Thoracic aorta (tissue), 2 donors: ENCODE measurements at places on chromosomes 7 and 10. TPM values are rescaled to one million over a fixed set of nuclear protein-coding genes. Genes with fewer than 3 reads are reported as not detected.

GRCh38 chr7:54615537-54615936, 73.4 kb downstream of the VSTM2A start:
- no peak for DNase-seq

DNA sequence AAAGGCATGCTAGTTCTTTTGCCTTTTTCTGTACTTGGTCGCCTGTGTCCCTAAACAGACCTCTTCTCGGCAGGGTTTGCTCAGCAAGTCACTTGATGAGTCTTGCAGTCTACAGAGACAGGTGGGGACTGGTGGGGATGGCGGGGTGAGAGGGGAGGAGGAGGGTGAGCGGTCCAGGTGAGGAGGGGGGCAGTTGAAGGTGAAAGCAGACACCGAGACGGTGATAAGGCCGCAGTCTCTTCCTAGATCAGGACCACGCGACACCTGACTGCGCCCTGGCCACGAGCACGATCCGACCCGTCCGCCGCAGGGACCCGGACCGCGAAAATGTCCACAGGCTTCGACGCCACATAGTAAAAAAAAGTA, 566 bp downstream of the ASNS start:
- DNase-seq, result no peak

GRCh38 chr10:90204131-90204955, 503.0 kb downstream of the KIF20B start:
- DNase-seq, result no peak

- DNase-seq, result no peak
These were observed 246.5 kb downstream of the COBL start for GRCh38 chr7:51070151-51070550.

DNA sequence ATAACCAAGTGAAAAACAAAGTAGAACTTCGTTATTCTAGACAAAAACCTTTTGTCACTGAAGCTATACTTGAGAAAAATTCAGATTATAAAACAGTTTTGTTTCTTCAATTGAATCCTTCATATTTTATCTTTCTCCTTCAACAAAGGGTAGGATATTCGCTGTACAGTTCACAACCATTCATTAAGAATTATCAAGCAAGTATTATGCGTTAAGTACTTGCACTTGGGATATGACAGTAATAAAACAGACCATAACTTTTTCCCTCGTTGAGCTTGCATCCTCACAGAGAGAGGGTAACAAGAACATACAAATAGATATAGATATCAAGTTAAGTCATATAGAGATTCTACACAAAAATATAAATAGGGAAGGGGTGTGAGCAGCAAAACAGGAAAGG, 61.2 kb upstream of the MEOX2 start:
- DNase-seq, result no peak

BLNK gene
- total RNA-seq, result 6.9 TPM

DNA sequence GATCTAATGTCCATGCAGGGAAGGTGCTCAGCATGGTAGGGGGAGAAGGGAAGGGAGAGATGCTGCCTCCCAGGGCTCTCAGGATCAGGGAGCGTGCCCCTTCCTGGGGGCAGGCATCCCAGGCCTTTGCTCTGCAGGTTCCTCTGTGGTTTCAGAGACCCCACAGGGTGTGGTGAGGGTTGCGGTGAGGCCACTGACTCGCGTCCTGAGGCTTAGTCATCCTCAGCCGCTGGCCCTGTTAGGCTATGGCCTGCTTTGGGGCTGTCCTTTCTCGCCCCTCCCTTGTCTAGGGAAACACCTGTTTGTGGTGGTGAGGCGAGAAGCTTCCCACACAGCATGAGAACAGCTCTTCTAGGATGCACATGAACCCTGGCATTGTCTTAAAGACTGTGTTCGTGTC, 558.3 kb upstream of the FOXK1 start:
- DNase-seq, result no peak

GRCh38 chr7:32588657-32589056, 93.4 kb downstream of the AVL9 start:
- no peak for DNase-seq

NXPH1 gene
- not detected for total RNA-seq

GARIN1A gene
- 0.81 TPM for total RNA-seq

DNA sequence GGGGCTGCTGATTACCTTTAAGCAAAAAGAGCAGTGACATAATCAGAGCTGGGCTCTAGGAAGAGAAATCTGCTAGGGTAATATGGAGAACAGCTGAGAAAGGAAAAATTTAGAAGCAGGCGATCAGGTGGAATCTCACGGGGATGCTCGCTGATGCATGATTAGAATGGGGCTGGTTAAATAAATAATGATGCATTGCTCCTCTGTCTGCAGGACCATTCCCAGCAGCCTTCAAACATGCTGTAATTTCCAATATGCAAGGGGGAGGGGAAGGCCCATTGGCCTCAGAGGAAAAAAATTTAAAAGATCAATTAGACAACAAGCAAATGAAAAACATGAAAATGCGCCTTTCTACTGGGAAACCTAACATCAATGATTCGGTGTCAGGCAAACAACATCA, 65.6 kb upstream of the C10orf90 start:
- no peak for DNase-seq

DNA sequence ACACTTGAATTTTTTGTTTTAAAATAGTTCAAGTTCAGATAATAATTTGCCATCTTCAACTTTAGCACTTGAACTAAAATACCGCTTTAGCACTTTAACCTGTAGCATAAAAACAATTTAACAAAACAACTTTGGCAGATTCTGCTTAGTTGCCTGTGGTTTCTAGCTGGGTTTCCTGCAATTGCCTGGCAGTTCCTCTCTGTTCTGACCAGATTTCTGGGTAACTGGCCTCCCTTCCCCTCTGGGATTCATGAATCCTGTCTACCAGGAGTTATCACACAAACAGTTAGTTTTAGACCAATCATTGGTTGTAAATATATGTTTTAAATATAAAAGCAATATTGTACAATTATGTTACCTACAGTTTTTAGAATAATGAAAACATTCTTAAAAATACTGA, 89.8 kb upstream of the HDAC9 start:
- no peak for DNase-seq

DNA sequence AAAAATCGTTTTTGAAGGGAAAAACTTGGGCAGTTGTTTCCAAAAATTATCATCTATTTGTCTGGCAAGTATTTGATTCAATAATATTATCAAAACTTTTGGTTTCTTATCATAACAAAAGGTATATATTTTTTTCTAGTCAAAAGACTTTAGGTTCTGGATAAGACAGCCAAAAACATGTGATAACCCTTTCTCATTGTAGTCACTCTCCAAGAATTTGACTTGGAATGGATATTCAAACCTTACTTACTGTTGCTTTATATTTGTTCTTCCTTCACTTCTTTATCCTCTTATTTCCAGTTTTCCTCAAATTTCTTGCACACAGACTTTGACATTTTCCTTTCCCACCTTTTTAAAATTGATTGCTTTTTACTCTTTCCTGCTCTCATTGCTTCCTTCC, 140.9 kb upstream of the FAM3C start:
- DNase-seq, result no peak

- DNase-seq, result no peak
These were observed 858 bp downstream of the COPS6 start for GRCh38 chr7:100089458-100090196.

DNA sequence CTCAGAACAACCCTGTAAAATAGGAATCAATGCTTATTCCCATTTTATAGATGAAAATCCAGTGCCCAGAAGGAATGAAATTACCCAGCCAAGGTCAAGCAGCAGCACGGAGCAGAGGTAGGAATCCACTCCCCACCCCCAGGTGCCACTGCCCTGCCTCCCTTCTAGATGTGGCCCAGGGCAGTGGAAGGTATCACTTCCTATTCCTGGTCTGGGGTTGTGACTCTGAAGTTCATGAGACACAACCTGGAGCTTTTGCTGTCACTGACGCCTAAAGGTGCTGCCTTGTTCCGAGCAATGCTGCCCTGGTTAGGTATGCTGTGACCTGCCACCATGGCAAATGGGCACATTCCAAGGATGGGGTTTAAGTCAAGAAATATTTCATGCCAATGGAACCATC, 53.6 kb downstream of the PIK3AP1 start:
- DNase-seq, result no peak

APBB1IP gene
- 9.2 TPM for total RNA-seq

ZNF775 gene
- 11.5 TPM for total RNA-seq

DNA sequence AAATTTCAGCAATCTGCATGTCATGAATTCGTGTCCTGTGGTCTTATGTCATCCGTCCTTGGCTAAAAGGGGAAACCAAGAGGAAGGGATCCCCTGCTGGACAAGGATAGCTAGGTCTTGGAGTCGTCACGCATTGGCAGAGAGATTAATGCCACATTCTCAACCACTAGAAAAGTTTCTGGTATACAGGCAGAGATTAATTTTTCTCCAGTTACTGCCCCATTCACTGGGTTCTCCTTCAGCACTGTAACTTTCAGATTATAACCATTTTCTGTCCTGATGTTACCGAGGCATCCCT, 1060.6 kb upstream of the AUTS2 start:
- DNase-seq, result no peak

DNA sequence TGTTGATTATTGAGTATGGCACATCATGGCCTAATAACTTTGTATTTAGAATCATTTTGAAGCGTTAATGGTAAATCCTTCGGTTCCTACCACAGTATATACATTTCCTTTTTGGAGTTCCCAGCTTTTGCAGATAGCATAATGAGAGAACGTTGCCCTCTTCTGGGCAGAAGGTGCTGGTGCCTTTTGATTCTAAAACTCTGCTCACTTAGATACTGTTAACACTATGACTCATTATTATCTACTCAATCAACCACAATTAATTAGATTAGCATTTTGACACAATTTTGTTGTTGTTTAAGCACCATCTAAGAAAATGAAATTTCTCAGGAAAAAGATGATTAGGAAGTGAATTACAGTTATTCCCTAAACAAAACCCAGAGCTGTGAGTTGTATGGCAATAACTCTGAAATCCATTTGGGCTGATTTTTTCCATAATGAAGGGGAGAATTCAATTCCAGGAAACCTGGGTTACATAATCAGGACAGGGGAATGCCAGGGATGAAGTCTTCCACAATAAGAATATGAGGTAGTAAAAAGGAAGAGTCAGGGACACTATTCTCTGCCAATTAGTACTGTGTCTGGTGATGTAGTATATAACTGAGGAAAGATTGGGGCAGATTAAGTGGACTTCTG, 11.5 kb upstream of the DLD start:
- no peak for DNase-seq

LEP gene
- not detected for total RNA-seq

HOXA1 gene
- 3.1 TPM for total RNA-seq

GRCh38 chr7:127391591-127392181, 822 bp downstream of the ZNF800 start:
- DNase-seq, result no peak

DNA sequence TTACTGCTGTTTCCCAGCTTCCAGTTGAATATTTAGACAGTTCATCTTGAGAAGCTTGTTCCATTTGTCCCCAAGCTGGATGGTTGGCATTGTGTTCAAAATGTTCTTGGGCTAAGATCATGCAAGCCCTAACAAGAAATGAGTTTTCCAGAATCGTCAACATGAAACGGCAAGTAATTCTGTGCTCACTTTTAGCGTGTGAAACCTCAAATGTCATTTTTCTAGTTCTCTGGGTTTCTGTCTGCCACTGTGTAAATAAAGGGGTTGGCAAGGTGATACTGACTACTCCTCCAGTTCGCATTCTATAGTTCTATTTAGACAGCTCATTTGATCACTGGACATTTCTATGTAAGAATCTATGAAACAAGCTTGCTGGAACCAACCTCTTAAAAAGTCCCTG, 194.0 kb downstream of the AHR start:
- DNase-seq, result no peak

DNA sequence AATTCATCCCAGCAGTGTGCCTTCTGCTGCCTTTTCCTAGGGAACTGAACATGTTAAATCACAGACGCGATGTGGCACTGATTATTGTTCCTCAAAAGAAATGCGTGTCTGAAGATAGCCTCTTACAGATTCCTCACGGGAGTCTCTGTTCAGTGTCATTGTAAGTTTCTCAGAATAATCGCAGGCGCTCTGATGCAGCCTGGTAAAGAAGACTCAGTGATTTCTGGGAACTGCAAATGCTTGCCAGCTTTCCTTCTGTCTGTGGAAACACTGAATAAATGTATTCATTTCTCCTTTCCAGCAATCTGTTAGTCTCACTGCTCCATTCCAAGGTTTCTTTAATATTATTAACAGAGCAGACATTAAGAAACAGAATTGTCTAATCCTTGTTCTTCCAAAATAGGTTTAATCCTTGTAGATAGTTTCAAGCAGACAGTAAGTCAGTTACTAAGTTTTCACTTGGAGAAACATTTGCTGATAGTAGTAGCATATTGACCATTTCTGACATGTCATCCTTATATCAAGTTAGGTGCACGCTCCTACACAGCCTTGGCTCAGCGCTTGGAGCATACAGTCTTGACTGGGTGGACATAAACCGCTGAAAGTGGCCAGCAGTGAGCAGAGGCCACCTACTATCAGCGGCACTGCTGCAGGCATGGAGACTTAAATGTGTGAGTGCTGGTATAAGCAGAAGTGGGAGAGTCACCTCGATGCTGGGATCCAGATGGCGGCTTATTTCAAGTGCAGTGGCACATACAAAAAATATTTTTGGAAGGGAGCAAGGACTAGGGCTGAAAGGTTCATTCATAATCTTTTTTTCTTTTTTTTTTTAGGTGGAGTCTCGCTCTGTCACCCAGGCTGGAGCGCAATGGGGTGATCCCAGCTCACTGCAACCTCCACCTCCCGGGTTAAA, 27.7 kb downstream of the MMRN2 start:
- no peak for DNase-seq

- DNase-seq, result no peak
These were observed 839 bp upstream of the HABP2 start for GRCh38 chr10:113552014-113552413.

TET1 gene
- total RNA-seq, result 4.0 TPM

- DNase-seq, result no peak
These were observed 74.5 kb upstream of the PRKCQ start for GRCh38 chr10:6654571-6654970.

MINDY4 gene
- total RNA-seq, result 32.0 TPM

SLC26A3 gene
- not detected for total RNA-seq

PSAP gene
- 1,135 TPM for total RNA-seq

GRCh38 chr7:83946801-83947200, 247.8 kb downstream of the SEMA3A start:
- no peak for DNase-seq

DNA sequence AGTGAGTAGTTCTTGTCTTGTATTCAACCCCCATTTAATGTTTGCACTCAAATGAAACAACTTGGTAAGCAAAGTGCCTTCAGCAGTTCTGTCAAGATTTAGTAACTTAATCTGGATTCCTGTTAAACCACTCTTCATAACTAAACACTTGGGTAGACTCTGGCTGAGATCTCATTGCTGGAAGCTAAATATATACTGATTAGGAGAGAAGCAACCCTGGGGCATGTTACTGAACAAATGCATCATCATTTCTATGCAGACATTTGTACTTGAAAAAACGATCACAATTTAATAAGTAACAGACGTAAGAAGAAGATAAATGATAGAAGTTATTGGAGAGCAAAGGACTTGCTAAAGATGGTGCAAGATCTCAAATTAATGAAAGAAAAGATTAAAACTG, 308.4 kb upstream of the POM121L12 start:
- no peak for DNase-seq
